ELR (cell line): ENCODE measurements at places on chromosomes 2 and 18.

DNA sequence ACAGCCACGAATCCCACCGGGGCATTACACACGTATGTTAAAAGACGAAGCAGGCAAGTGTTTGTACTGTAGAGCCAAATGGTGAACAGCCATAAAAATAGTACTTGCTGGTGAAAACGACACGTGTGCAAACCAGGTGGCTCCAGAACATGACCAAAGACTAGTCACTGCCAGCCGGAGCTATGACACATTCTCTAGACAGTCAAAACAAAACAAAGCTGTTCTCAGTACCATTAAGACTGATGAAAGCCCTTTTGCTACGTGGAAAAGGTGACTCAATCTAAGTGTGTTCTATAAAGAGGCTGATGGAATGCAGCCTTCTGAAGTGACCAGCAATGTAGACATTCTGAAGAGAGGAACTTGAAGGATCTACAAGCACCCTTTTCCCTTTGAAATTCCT, 367.7 kb upstream of the NETO1 start:
- peak; percentile 74 for DNase-seq

DNA sequence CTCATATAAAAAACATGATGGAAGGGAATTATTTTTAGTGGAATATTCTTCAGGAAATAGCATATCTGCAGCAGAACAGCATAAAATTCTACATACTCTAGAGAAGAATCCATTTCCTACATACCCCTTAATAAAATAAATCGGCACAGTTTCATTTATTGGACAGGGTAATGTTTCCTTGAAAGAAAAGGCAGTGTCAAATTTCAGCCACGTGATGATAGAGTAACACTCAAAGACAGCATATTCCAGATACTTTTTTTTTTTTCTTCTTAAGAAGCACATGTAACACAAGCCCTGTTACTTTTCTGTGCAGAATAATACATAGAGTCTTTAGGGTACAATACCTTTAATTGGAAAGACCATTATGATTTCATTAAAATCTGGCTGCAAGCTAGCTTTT, 204.4 kb downstream of the SRBD1 start:
- no peak for DNase-seq

DNA sequence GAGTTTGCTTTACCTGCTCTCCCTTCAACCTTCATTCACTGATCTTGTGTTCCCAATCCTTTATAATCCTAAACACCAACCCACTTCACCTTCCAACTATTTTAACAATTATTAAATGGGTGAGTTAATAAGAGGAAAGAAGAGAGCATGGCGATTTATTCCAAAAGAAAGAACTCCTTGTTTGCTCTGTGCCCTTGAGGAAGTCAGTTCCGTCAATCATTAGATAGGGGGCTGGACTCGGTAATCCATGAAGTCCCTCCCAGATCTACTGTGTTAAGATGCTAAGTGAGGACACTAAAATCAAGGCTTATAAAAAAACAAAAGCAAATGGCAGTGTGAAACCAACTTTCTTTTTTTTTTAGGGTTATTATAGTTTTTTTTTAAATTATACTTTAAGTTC, 589.9 kb downstream of the XIRP2 start:
- no peak for DNase-seq

GRCh38 chr2:190216829-190217228, 102.8 kb downstream of the HIBCH start:
- peak; percentile 8 for DNase-seq

DNA sequence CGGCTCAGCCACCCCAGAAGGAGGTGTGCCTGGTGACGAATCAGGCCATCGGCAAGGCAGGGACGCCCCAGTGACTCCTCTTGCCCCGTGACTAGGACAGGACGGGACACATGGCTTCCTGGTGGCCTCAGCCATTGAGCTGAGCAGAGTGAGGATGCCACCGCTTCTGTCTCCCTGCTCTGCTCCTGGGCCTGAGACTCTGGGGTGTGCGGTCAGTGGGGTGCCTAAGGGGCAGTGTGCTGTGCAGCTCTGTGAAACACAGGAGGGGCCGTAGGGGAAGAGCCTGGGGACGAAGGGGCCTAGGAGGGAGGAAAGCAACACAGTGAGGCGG, 24.3 kb downstream of the IGFBP5 start:
- no peak for DNase-seq
